HuH-7 (cell line): ENCODE measurements at places on chromosomes 3 and 15.

DNA sequence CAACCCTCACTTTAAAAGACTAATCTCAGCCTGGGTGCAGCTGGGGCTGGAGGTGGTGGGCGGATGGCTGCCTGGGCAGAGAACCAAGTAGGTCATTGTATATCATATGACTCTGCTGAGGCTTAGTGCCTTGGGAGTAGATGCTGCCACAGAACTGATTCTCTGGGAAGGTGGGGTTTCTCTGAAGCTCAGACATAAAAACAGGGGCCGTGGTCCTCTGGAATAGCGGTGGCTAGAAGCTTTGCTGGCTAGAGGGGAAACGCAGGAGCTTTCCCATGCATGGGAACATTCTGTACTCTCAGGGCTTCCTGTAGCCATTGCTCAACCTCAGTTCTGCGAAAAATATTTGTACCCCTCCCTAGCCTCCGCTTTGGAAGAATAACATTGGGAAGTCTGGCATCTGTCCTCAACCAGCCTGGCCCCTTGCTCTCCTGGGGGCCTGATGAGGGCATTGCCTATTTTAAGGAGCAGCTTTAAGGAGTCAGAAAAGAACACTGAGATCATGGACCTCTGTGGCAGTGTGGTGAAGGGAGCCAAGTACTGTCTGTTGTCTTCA is 14.7 kb downstream of the TIMP4 start:
- no peak for DNase-seq

DNA sequence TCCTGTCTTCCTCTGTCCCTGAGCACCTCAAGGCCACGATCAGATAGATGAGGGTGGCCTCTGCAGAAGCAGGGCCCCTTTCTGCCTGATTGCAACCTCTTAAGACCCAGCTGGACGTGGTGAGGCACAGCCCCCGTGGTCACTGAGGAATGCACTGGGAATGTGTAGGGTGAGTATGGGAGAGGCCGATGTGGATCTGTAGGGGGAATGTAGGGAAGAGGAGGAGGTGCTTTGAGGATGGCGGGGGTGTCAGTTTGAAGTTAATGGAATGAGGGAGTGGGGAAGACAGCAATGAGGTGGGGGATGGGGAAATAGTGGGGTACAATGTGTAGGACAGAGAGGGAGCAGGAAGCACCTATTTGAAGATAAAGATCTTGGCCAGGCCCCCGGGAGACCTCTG is 785 bp upstream of the IQCF5 start:
- no peak for DNase-seq

GRCh38 chr3:17983106-17983505 is 240.7 kb upstream of the TBC1D5 start:
- DNase-seq, result no peak

- DNase-seq, result no peak
Measured at GRCh38 chr15:60520013-60520824, 41.3 kb upstream of the ICE2 start.
